ENCODE measurements at places on chromosomes 7 and 10.

DNA sequence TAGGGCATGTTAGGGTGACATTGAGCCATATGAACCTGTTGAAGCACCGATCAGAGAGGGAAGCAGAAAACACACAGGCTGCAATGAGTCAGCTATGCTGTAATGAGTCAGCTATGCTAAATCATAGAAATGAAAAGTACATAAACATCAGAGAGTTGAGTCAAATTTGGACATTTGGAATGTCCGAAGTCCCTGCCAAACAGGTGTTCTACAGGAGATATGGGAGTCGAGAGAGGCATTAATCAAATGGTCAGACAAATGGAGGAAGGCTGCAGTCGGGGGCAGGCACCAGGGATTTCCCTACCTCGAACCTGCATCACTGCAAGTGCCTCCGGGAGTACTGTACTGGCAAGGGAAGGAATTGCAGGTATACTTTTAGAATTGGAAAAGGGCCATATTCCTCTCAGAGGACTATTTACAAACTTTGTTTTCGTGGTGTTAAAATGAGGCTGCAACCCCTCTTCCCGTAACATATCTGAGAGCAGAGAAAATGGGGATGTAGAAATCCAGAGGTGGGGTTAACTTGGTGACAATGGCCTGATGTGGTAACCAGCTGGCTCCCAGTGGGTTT is 8.8 kb upstream of the ZC3HAV1 start:
- no peak for DNase-seq

DNA sequence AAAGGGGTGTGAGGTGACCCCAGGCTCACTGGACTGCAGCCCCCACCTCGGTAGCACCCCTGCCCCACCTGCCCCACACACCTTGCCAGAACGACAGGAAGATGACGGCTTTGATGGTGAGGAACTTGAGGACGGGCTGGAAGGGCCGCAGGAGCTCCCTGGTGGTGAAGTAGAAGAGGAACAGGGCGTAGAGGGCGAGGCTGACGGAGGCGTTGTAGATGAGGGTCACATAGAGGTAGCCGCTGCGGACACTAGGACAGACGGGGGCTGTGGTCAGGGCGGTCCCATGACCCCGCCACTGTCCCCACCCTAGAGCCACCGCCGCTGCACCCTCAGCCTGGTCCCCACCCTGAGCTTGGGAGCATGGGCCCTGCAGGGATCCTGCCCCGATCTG is 7.6 kb downstream of the TMEM184A start:
- no peak for DNase-seq

DNA sequence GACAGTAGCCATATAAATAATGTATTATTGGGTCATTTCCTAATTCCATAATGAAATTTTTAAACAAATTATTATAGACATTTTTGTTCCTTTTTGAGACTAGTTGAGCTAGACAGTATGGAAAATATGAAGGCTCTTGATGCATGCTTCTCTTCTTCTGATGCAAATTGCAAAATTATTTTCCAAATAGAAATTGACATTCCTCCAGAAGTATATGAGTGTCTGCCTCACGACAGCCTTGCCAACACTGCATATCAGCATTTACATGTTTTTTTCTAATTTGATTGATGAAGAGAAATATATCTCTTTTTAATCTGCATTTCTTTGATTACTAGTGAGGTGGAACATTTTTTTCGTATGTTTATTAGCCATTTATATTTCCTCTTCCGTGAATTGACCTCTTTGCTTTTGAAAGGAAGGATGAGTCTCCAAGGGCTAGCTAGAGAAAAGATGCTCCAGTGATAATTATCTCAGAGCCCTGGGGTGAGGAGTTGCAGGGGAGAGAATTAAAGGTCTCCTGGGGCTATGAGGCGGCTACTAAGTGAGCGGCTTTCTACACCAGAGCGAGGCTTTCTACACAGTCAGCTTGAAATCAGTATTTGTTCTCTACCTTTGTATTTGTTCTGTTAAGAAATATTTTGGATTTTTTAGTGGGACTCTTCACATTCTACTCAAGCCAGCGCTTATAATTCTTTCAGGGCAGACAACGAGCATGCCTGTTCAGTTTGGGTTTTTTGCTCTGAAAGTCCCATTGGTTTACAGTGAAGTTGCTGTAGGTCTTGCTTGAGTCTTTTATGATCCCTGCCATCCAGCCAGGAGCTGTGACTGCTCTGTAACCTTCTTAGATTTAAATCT is 712.2 kb upstream of the GALNT17 start:
- no peak for DNase-seq

- DNase-seq = no peak
Observed at GRCh38 chr7:70066844-70067243, 468.6 kb downstream of the AUTS2 start.

- DNase-seq = no peak
Observed at GRCh38 chr10:122225330-122225729, 45.8 kb upstream of the BTBD16 start.

All from lower leg skin (tissue), 4 donors.